ENCODE measurements at places on chromosomes 6 and 20.

DNA sequence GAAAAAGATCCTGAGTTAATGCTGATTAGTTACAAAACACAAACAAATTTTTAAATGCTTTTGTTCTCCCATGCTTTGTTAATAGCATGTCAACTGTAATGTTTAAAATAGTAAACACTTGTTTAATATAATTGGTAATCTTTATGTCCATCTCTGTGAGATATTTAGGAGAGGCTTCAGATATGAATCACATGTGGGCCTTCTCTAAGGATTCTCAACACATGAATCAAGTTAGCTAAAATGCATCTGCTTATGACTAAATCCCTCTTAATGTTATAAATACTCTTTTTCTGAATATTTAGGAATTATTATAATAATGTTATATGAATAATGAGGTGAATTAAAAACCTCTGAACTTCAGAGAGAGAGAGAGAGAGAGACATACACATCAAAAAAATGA is 345.9 kb upstream of the MANEA start:
- no peak for DNase-seq

- no peak for DNase-seq
Observed at GRCh38 chr6:109202409-109203264, 107.3 kb downstream of the CEP57L1 start.

DNA sequence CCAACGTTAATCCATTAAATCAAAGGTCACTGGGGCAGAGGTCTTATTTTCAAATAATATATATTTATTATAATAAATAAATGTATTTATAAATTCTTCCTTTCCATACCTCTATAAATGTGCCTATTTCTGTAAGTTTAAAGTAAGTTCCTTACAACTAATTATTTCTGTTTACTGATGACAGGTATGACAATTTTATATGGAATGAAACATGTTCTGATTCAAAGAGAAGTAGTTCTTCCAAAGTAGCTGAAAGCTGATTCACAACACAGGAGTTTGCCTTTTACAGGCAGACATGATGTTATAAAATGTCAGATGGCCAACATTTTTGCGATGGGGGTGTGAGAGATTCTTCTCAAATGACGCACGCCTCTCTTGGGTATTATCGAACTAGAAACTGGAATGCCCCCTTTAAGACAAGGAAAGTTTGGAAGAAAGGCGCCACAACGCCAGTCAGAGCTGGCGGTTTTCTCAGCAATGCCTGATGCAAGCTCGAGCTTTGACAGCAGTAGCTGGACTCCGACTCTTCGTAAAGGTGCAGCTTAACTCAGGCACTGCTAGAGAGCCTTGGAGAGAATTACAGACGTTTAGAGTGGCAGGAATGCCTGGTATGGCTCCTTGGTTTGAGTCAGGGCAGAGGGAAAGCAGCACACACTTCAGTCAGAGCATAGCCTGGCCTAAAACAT is 92.1 kb downstream of the FOXC1 start:
- DNase-seq: no peak

GRCh38 chr6:68711386-68712000 is 76.4 kb downstream of the ADGRB3 start:
- no peak for DNase-seq

GRCh38 chr20:59037386-59037785 is 5.2 kb downstream of the PRELID3B start:
- no peak for DNase-seq

GRCh38 chr20:48846516-48847492 is 19.0 kb upstream of the PREX1 start:
- DNase-seq: peak; percentile 94

DNA sequence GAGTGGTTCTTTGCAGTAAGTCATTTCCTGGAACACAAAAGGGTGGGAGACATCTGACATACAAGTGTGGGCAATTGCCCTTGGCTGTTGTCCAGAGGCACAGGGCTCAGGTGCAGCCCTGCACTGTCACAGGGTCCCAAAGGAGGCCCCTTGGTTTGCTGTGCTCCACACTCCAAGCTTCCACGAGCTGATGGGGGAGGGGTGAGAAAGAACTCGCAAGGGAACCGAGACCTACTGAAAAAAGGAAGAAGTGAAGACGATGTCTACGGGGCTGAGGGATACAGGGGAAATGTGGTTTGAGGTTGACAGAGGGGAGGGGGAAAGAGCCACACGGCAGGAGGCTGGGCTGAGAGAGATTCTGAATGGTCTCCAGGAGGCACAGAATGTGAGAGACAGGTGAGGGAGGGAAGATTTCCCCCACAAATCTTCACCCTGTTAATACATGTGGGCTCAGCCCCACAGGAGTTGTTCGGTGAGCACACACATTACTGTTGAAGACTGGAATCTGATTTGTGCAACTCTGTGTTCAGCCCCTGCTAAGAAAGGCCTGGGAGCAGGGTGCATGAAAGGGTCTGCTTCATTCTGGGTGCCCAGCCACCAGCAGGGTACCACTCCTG is 123.4 kb downstream of the LY86 start:
- peak; percentile 70 for DNase-seq

DNA sequence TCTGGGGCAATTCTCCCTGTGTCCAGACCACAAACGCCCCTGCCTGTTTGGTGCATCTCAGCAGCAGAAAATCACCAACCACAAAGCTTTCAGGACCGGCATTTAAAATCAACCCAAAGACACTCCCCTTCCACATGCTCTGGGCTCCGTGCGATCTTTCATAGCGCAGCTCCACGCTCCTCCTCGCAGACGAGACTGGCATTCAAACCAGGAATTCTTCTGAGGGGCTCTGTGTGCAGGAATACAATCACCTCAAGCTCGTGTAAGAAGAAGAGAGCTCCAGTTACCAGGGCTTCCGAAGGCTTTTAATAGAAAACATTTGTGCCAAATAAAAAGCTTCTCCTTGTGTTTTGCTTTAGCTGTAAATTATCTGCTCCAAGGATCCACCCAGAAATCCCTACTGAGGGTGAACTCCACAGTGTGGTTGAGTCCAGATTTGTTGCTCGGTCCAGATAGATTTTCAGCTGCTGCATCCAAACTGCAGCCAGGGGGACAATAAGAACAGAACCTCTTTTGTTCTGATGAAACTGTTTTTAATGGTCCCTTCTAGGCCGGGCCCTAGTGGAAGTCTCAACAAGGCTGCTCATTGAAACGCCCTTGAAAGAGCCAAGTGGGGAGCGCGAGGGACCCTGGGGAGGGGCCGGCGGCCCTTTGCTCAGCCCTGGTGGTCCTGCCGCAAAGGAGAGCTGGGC is 16.4 kb upstream of the BMP7 start:
- no peak for DNase-seq

GRCh38 chr6:150632785-150633485 is 33.2 kb downstream of the PLEKHG1 start:
- DNase-seq: peak; percentile 61

GRCh38 chr6:13927203-13927602 is 2.5 kb downstream of the RNF182 start:
- DNase-seq: no peak

DNA sequence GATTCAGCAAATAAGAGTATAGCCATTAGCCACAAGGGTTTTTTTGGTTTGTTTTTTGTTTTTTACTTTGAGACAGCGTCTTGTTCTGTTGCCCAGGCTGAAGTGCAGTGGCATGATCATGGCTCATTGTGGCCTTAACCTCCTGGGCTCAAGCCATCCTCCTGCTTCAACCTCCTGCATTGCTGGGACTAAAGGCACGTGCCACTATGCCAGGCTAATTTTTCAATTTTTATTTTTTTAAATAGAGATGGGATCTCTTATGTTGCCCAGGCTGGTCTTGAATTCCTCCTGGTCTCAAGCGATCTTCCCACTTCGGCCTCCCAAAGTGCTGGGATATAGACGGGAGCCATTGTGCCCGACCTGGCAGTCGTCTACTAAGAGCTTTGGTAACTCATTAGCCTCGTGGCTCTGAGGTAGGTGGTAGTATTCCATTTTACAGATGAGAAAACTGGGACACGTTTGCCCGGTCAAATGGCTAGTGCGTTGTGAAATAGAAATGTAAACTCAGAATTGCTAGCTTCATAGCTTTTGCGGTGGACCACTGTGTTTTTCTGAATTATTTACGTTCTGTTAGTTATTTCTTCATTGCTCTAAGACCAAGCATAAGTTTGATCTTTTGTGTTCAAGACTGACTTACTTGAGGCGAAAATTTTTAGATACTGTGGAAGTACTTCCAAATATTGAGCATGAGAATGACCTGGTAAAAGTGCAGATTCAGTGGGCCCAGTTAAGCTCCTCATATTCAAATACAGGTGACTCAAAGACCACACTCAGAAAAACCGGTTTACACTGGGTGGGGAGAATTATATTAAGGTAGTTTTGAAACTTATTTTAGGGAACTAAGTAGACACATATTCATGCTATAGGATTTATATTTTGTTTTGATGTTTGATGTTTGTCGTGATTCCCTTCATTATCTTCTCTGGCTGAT is 2.1 kb downstream of the PANK2 start:
- peak; percentile 4 for DNase-seq

DNA sequence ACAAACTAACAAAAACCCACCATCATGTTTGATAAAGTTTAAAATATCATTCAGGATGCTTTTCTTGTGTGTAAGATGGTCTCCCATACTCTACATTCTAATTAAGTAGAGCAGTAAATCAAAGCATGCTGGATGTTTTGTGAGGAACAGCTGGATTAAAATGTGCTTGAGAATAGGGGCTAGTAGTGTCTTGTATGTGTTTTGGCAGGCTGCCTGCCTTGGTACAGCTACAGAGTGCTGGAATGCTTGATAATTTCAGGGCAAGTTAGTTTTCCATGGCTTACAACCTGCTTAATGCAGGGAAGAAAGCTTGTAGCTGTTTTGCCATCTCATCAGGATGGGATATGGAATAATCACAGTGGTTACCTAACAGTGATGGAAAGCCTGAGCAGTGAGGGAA is 636.6 kb upstream of the MMS22L start:
- DNase-seq: no peak

- DNase-seq: no peak
Observed at GRCh38 chr6:168524571-168525001, 83.6 kb downstream of the SMOC2 start.

GRCh38 chr6:55869674-55870073 is 5.7 kb downstream of the BMP5 start:
- DNase-seq: no peak

GRCh38 chr6:2940010-2940850 is 31.1 kb downstream of the SERPINB6 start:
- peak; percentile 94 for DNase-seq

DNA sequence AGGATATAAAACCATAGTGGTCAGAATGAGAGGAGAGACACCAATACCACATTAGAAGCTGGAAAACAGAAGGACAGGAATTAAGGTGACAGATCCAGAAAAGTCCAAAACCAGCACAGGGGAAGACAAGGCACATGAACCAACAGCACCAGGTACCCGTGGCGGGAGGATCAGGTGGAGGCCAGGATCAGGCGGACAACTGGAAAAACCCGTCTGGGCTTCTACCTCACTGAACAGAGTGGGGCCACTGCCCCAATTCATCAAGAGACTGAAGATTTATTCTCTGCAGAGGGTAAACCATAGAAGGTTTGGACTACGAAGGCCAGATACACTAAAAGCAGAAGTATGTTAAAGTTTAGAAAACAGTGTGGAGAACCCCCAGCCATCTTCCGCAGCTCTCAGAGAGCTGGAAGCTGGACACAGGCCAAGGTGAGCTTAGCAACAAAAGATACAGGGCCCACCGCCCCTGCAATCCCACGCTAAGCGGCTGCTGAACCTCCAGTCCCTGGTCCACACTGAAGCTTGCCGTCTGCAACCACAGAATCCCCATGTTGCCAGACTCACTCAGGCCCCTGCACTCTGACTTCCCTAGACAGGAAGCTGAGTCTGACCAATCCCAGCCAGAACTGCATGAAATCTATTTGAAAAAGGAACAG is 29.9 kb downstream of the ABHD12 start:
- DNase-seq: peak; percentile 55

GRCh38 chr20:56843817-56844216 is 214.7 kb downstream of the TFAP2C start:
- DNase-seq: no peak

- DNase-seq: no peak
Observed at GRCh38 chr6:157813191-157813590, 9.9 kb upstream of the SNX9 start.

GRCh38 chr6:15493437-15494168 is 169.2 kb downstream of the DTNBP1 start:
- no peak for DNase-seq

- DNase-seq: no peak
Observed at GRCh38 chr20:15742087-15742486, 831.2 kb downstream of the KIF16B start.

GRCh38 chr20:43584448-43585136 is 6.1 kb upstream of the IFT52 start:
- DNase-seq: no peak

GRCh38 chr6:128630213-128630612 is 109.8 kb upstream of the PTPRK start:
- DNase-seq: no peak

DNA sequence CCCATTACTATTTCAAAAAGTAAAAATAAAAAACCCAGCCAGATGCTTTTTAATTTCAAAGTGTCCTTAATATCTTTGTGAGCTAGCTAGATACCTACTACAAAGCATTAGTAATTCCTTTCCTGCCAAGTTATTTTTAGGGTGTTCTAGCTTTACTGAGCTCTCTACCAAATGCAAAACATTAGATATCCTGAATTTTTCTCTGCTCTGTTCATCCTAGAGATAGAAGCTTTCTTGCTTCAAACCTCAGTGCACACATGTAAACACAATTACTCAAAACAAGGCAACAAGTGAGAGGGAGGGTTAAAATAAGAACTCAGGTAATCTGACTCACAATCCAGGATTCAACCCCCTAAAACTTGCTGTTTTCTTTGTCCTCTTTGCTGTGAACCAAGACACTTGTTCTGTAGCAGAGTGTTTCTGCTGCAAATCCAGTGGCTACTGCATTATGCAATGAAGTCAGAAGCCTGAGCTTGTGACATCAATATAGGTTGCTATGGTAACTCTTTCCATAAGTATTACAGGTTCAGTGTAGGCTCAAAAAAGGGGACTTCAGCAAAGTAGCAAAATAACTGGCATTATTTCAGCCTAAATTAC is 72.6 kb upstream of the STXBP5 start:
- peak; percentile 65 for DNase-seq

DNA sequence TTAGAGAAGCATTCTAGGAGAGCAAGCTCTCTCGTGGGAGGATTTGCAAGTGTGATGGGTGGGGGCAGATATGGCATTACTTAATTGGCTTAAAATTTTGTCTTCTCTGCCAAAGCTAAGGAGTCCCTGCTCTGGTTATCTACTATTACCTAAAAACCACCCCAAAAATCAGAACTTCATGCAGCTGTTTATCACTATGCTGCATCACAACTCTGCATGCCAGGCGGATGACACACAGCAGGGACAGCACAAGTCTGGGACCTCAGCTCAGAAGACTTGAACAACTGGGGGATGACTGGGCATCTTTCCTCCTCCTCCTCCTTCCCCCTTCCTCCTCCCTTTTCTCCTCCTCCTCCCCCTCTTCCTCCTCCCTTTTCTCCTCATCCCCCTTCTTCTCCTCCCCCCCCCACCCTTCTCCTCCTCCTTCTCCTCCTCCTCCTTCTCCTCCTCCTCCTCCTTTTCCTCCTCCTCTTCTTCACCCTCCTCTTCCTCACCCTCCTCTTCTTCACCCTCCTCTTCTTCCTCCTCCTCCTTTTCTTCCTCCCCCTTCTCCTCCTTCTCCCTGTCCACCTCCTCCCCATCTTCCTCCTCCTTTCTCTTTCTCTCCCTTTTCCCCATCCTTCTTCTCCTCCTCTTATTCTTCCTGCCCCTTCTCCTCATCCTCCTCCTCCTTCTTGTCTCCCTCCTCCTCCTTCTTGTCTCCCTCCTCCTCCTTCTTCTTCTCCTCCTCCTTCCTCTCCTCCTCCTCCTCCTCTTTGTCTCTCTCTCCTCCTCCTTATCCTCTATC is 218.6 kb upstream of the PMEPA1 start:
- DNase-seq: no peak
